ENCODE measurements at places on chromosomes 7 and 10.

DNA sequence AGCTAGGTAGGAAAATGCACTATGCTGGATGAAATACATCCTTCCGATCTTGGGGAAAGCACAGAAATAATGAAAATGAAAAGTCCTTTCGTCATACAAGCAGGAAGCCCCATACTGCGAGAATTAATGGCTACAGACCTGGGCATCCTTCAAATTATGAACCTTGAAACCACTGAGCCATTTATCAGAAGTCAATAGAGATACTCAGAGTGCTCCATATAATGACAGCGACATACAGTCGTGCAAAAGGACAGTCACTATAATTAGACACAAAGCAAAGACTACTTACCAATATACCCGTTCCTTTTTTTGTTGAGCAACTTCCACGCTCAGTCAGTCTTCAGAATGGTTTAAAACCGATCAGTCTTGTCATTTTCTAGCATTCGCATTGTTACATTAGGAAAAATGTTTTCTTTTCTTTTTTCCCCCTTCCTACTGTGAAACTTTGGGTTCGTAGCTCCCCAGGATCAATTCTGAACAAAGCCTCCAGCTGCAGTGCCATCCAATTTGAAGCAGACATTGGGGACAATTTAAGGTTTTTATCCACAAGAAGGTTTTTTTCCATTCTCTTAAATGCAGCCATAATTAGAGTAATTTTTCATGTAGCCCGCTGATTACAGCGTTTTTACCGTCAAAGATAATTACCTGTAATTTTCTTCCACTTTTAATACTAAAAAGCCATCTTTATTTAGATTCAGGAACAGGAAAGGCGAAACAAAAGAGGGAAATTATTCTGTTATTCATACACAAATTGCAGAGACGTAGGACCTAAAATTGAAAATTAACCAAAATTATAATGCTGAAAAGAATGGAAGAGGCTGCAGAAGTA, 6.4 kb downstream of the DLX6 start:
- DNase-seq = no peak

DNA sequence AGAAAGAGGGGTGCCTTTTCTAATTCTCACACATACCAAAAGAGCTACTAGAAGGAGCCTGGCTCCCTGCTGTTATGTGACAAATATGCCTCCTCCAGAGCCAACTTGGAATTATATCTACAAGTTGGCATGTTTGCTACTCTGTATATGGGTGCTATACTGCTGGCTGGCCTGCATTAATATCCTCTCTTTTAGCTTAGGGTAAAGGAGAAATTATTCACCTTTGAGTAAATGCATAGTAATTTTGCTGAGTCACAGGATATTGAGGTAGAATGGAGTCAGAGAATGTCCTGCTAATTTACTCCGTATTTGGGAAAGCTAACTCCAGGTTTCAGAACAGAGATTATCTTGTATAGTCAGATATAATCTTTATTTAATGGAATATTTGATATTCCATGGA, 24.2 kb upstream of the LIPN start:
- no peak for DNase-seq

GRCh38 chr7:24714676-24715010, 42.6 kb downstream of the GSDME start:
- no peak for DNase-seq

GRCh38 chr10:48452879-48453412, 146.5 kb downstream of the MAPK8 start:
- no peak for DNase-seq

GRCh38 chr10:96701265-96701664, 19.0 kb downstream of the PIK3AP1 start:
- DNase-seq = no peak

DNA sequence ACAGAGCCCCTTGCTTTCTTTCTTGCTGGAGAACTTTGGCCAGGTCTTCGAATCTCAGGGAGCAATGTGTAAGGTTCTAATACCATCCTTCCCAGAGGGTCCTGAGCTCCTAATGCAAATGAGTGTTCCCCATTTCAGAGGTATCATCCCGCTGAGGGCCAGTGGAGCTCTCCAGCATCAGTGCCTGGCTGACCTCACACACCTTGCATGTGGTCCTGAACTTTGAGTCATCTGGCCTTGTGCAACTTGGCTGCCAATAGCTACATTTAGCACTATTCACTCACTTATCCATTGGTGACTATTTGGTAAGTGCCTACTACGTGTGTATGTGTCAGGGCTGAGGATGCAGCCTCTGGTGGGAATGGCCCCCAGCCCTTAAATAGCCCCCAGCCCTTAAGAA, 48.4 kb upstream of the HABP2 start:
- DNase-seq = no peak

Measured in nephron progenitor cell (in vitro differentiated cells).